NCI-H2107 (cell line): ENCODE measurements at places on chromosomes 7 and 10.

- DNase-seq, result no peak
These were observed 12.7 kb upstream of the DNMBP start for GRCh38 chr10:100022403-100022802.

- DNase-seq, result no peak
These were observed 17.6 kb downstream of the PODXL start for GRCh38 chr7:131538813-131539179.

GRCh38 chr7:129228633-129229032, 3.8 kb downstream of the AHCYL2 start:
- no peak for DNase-seq

DNA sequence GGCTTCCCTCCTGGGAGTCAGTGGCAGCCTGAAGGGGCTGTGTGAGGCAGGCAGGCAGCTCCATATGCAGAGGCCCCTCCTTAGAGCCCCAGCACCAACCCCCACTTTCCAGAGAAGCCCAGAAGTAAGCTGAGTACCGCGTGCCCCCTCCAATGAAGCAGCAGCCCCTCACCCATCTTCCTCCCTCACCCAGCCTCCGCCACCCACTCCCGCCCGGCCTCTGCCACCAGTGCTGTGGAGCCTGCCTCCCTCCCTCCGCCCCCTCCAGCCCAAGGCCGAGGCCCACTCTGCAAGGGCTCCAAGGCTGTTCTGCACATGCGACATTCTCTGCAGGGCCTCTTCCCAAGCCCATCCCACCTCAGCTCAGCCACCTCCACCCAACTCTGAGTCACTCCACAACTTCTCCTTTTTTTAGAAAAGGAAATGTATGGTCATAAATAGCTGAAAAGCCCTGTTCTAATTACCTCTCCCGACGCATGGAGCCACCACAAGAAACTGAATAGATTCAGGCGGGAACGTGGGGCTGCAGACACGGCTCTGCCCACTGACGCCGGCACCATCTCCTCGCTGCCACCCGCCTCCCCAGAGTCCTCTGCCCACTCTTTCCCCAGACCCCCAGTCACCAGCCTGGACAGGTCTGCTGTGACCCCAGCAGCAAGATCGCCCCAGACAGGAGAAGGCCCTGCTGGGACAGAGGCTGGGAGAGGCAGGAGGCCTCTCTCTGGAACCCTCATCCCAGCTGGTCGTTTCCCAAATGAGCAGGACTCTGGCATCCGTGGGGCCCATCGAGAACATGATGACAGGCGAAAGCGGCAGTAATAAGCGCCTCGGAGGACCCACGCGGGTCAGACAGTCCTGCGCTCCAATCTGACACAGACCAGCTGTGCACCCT, 213.9 kb downstream of the MAD1L1 start:
- DNase-seq, result no peak

DNA sequence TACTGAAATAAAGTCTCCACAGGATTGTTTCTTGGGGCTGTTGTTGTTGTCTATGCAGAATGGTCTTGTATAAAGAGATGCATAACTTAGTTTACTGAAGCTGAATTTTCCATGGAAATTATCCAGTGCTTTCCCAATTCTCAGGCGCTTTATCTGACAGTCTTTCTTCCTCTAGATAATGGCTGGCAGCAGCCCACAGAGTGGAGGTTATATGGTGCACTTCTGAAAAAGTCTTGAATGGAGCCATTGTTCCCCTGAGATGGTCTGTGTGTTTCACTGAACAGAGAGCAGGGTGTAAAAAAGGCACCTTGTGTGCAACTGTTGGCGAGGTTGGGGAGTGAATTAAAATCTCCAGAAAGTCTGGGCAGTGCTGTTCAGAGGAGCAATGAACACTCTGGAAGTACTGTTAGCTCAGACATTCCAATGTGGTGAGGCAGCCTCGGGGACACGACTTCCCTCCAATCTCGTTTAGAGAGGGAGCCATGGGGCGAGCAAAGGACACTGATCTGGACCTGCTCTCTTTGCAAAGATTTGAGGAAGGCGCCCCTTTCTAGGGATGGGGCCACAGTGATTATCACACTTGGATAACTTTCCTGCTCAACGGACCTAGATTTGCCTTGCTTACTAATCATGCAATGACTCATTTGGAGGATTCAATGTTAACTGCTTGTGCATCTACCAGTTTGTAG, 2.0 kb upstream of the PLCE1 start:
- DNase-seq, result no peak

DNA sequence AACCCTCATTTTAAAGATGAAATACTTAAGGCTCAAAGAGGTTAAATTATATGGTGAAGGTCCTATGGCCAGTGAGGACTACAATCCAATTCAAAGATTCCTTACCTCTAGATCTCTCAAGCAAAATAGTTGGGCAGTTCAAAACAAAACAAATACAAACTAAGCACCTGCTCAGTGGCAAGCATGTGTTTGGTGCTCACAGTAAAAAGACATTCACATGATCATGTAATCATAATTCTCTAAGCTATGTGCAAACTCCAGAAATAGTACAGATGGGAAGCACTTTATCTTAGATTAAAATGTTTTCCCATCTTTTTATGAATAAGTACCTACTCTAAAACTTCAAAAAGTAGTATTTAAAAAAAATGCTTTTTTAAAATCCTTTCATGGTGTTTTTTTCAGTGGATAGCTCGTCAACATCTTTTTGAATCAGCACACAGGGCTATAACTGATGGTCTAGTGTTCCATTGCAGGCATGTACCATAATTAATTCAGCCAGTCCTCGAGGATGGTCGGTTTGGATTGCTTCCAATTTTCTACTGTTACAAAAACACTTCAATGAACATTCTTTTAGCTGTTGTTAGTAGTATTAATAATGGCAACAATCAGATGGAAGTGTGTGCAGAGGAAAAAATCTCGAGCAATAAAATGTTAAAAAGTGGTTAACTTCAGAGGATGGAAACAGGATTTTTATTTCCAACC, 58.4 kb downstream of the CHCHD3 start:
- DNase-seq, result no peak

DNA sequence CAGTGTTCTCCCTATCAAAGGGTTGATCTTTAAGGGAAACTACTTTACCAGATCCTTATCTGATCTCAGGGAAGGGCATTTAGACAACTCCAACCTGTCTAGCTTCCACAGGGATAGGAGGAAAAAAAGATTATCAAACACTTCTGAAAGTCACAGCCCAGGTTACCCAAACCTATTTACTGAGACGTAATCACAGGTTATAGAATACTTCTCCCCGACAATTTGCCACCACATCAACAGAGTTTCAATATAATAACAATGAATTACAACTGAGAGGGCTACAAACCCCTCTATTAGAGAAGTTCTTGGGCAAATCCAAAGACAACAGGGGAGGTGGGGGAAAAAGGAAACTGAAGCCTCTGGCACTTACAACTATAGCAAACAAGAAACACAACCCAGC, 26.3 kb downstream of the CFAP70 start:
- no peak for DNase-seq

- DNase-seq, result no peak
These were observed 104.3 kb upstream of the PLXNA4 start for GRCh38 chr7:132680590-132680989.

DNA sequence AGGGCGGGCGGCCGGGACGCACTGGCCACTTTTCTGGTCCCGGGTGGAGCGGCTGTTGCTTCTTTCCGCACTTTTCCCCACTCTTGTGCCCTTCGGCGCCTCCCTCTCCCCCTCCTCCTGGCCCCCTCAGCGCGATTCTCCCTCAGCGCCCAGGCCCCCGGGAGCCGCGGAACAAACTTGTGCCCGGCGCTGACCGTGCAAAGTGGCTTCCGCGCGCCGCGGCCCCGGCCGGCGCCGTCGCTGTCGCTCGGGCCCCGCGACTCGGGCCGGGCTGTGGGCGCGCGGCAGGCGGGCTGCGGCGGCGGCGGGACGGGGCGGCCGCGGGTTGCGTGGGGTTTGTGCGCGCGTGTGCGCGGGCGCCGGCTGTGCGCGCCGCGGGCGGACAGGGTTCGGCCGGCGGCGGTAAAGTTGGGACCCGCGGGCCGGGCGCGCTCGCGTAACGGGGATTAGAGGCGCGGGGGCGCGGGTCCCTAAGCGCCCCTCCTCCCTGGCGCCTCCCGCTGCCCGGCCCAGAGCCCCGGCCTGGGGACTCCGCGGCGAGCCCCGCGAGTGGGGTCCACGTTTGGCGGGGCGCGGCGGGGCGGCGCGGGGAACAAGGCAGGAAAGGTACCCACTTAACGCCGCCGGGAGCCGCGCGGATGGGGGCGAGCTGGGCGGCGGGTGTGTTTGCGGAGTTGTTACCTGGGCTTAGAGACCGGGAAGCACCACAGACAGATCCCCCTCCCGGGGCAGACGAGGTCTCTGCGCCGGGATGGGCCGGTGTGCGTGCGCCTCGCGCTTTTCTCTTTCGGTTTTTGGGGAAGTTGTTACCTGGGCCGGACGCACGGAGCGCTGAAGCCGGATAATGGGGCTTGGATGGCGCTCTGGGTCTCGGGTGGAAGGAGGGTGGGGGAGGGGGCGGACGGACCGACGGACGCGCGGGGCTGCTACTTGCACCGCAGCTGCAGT, 860 bp downstream of the ZEB1 start:
- no peak for DNase-seq

- no peak for DNase-seq
These were observed 7.0 kb downstream of the GSAP start for GRCh38 chr7:77409005-77409738.

- DNase-seq, result no peak
These were observed 178.2 kb upstream of the PITRM1 start for GRCh38 chr10:3350617-3351258.

GRCh38 chr10:49611166-49611815, 1.2 kb downstream of the SLC18A3 start:
- DNase-seq, result no peak

- peak; percentile 67 for DNase-seq
These were observed 488.8 kb upstream of the ZMIZ1 start for GRCh38 chr10:78579995-78580394.

- DNase-seq, result no peak
These were observed 76.6 kb upstream of the TNRC18 start for GRCh38 chr7:5500056-5500776.

GRCh38 chr7:158204453-158204852, 383.2 kb downstream of the PTPRN2 start:
- no peak for DNase-seq

DNA sequence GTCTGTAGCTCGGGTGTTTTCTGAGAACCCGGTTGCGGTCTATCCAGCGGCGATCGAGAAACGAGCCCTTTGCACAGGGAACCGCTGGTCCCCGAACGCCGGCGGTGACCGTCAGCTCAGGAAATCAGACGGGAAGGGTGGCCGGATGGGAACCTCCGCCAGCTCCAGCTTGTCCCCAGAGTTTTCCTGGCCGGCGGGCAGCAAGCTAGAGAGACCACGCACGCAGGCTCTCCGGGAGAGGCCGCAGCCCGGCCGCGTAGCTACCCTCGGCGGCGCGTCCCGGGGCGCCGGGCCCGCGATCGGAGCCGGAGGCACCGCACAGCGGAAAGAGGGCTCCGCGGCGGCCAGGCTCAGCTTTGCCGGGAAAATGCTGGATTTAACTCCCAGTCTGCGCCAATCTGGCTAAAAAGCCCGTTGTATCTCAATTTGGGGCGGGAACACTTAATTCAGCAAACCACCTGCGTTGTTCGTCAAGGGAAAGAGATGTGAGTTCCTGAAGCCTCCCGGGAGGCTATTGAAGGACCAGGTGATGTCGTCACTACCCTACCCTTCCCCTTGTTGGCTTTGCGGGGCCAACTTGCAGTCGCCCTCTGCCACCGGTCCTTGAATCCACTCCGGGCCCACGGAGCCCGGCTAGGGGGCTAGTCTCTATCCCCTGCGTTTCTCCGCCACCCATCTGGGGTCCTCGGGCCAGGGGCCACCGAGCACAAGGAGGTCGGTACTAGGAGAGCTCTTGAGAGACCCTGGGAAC, 859 bp upstream of the CH25H start:
- no peak for DNase-seq

DNA sequence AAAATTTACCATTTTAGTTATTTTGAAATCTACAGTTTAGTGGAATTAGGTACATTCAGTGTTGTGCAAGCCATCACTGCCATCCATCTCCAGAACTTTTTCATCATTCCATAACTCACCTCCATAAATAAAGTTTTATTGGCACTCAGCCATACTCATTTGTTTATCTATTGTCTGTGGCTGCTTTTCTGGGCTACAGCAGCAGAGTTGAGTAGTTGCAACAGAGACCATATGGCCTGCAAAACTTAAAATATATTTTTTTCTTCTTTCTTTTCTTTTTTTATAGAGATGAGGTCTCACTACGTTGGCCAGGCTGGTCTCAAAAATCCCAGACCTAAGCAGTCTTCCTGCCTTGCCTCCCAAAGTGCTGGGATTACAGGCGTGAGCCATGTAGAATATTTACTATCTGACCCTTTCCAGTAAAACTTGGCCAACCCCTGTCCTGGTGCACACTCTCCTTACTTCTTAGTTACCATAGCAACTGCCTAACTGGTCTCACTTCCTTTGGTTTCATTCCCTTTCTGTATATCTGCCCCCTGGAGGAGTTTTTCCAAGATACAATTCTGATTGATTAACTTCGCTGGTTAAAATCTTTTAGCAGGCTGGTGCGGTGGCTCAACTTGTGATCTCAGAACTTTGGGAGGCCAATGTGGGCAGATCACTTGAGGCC, 133.2 kb downstream of the CUX1 start:
- no peak for DNase-seq

DNA sequence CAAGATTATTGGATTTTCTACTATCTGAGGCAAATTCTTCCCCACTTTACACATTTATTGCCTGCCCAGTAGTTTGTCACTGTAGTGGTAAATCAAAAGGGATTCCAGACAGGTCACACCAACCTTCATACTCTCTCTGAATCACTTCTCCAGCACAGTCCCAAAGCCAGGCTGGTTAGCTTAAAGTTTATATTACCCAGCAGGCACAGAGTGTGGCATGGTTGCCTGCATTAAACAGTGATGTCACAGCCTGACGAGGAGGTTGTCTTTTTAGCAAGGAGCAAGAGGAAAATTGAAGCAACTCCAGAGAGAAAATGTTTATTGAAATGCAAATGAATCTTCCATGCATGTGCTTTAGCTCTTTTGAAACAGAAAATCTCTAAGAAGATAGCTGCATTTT, 375.5 kb upstream of the CELF2 start:
- no peak for DNase-seq

DNA sequence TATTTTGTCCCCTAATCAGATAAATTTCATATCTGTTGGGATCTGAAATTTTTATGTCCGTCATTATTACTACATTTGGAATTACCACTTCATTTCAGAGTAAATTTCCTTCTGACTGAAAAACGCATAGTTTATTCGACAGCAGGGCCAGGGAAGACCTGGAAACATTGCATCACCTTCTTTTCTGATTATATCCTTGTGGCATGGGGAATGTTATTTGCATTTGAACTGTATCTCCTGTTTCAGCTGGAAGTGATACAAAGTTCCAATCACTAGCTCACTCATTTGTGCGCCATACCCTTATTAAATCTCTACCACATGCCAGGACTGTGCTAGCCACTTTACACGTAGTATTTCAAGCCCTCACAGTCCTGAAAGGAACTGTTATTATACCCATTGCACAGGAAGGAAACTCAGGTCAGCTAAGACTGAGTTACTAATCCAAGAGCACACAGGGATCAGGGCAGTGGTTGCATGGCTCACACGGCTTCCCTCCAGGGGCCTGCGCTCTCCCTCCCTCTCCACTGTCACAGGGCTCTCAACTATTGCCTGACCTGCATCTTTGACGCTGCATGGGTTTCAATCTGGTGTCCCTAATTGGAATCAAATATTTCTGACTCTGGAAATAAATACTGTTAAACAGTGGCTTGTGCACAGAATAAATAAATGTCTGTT, 84.4 kb upstream of the NANOS1 start:
- no peak for DNase-seq

- DNase-seq, result no peak
These were observed 100.4 kb downstream of the ITGB8 start for GRCh38 chr7:20431146-20431545.

- no peak for DNase-seq
These were observed 24.6 kb downstream of the CACNB2 start for GRCh38 chr10:18164748-18165361.
